ENCODE measurements at places on chromosomes 5 and 9.

- no peak for DNase-seq
- no peak overlapping the region for H3K27ac ChIP-seq
- no peak overlapping the region for H3K4me3 ChIP-seq
- no peaks in the 10 kb centered on the region for H3K36me3 ChIP-seq
- no peaks in the 10 kb centered on the region for H3K27me3 ChIP-seq
- no peaks in the 10 kb centered on the region for H3K4me1 ChIP-seq
These were observed 575.2 kb upstream of the WWC1 start for GRCh38 chr5:167716126-167716775.

DNA sequence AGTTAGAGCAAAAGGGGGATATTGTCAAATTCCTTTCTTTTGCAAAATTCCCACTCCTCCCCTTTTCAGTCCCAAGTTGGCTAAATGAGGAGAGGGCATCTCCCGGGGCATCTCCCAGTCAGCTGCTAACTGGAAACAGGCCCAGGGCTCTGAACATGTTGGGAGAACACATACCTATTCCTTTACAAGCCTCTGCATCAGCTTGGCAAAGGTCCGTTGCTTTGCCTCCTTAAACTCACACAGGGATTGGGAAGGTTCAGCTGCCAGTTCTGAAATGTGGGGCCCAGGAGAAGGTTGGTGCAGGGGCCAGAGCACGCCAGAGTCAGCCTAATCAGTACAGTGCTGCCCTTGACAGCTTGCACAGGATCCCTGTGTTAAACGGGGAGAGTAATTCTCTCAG, 11.0 kb upstream of the DMRT3 start:
- no peaks in the 10 kb centered on the region for H3K4me1 ChIP-seq
- no peak for DNase-seq
- H3K36me3 ChIP-seq = no peaks in the 10 kb centered on the region
- no peak overlapping the region for H3K27ac ChIP-seq
- peaks cover 28% of the 10 kb centered on the region for H3K27me3 ChIP-seq

DNA sequence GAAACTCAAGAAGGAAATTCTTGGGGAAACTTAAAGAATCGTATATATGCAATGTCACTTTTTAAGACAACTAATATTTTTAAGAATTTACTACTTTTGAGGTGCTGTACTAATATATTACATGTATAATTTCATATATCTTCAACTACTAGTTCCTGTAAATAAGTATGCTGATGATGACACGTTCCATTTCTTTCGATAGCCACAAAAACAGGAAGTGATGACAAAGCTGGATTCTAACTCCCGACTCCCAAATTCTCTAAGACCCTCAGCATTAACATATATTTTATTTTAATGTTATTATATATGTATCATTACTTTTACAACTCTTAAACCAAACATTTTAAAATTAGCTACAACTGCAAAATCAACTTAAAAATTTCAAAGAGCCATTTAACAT, 74.8 kb downstream of the STK32A start:
- H3K27ac ChIP-seq = peak overlapping the region; percentile 89
- no peaks in the 10 kb centered on the region for H3K27me3 ChIP-seq
- peaks cover 6% of the 10 kb centered on the region for H3K36me3 ChIP-seq
- no peak for DNase-seq

GRCh38 chr5:180206993-180207392, 2.0 kb downstream of the RASGEF1C start:
- no peak for DNase-seq
- peaks cover 13% of the 10 kb centered on the region for H3K4me1 ChIP-seq
- H3K36me3 ChIP-seq = peaks cover 10% of the 10 kb centered on the region
- H3K4me3 ChIP-seq = no peak overlapping the region

- H3K4me3 ChIP-seq = no peak overlapping the region
- no peak overlapping the region for H3K27ac ChIP-seq
- H3K36me3 ChIP-seq = no peaks in the 10 kb centered on the region
- H3K27me3 ChIP-seq = no peaks in the 10 kb centered on the region
- no peaks in the 10 kb centered on the region for H3K4me1 ChIP-seq
These were observed 142.6 kb upstream of the LMX1B start for GRCh38 chr9:126471084-126471624.

- no peaks in the 10 kb centered on the region for H3K36me3 ChIP-seq
- H3K27me3 ChIP-seq = peaks cover 21% of the 10 kb centered on the region
- H3K4me3 ChIP-seq = no peak overlapping the region
- H3K4me1 ChIP-seq = no peaks in the 10 kb centered on the region
- DNase-seq = no peak
These were observed 39.0 kb upstream of the IRX4 start for GRCh38 chr5:1921711-1922110.

DNA sequence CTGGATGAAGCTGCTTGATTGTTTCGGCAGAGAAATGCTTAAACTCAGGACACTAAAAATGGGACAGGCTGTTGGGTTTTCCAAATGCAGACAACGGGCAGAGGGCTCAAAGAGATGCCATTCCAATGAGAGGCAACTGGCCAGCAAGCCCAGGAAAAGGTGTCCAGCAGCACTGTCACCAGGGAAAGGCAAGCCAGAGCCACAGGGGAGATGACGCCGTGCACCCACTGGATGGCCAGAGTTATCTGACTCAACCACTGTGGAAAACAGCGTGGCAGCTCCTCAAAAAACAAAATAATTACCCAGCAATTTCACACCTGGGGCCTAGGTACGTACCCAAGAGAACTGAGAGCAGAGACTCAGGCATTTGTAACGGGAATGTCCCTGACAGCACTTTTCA, 48.4 kb upstream of the SIMC1 start:
- no peak overlapping the region for H3K27ac ChIP-seq
- peaks cover 45% of the 10 kb centered on the region for H3K27me3 ChIP-seq
- no peak overlapping the region for H3K4me3 ChIP-seq
- H3K36me3 ChIP-seq = no peaks in the 10 kb centered on the region
- no peaks in the 10 kb centered on the region for H3K4me1 ChIP-seq

DNA sequence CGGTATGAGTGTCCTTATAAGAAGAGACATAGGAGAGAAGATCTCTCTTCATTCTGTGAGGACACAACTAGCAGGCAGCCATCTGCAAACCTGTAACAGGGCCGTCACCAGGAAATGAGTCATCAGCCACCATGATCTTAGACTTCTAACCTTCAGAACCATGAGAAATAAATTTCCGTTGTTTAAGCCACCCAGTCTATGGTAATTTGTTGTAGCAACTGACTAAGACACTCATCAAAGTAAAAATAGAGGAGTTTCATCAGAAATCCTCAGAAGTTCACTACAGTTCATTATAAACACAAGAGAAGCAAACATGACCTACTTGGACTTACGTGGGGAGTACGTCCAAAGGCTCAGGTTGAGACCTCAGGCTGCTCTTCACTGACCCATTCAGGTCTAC, 357.7 kb downstream of the SEMA5A start:
- no peak overlapping the region for H3K27ac ChIP-seq
- no peaks in the 10 kb centered on the region for H3K36me3 ChIP-seq
- H3K4me1 ChIP-seq = no peaks in the 10 kb centered on the region
- no peaks in the 10 kb centered on the region for H3K27me3 ChIP-seq

DNA sequence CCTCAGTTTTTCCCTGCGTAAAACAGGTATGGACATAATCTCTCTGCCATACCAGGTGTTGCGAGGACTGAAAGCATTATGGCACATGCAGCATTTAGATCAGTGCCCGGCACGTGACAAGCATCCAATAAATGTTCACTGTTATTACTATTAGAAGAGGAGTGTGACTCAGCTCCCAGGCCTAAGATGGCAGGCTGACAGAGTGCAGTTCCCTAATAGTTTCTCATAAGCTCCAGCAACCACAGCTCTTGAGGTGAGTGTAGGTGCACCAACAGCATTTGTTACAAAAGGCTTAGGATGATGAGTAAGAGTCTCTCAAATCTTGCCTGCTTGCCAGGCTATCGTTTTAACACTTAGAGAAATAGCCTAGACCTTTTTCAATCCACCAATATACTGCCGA, 28.9 kb upstream of the GLIS3 start:
- H3K27ac ChIP-seq = no peak overlapping the region
- peaks cover 22% of the 10 kb centered on the region for H3K4me1 ChIP-seq
- DNase-seq = no peak
- H3K27me3 ChIP-seq = no peaks in the 10 kb centered on the region
- H3K4me3 ChIP-seq = no peak overlapping the region
- H3K36me3 ChIP-seq = peaks cover 5% of the 10 kb centered on the region

- no peak overlapping the region for H3K4me3 ChIP-seq
- DNase-seq = no peak
- no peaks in the 10 kb centered on the region for H3K4me1 ChIP-seq
- no peaks in the 10 kb centered on the region for H3K36me3 ChIP-seq
- H3K27me3 ChIP-seq = no peaks in the 10 kb centered on the region
These were observed 18.4 kb downstream of the ADAMTS16 start for GRCh38 chr5:5158472-5158895.

GRCh38 chr9:30197954-30198353, 2186.5 kb upstream of the ACO1 start:
- H3K27ac ChIP-seq = no peak overlapping the region
- no peak for DNase-seq
- H3K27me3 ChIP-seq = no peaks in the 10 kb centered on the region
- no peaks in the 10 kb centered on the region for H3K36me3 ChIP-seq

GRCh38 chr9:15142878-15143534, 164.0 kb downstream of the TTC39B start:
- no peak for DNase-seq
- no peaks in the 10 kb centered on the region for H3K4me1 ChIP-seq
- no peak overlapping the region for H3K27ac ChIP-seq
- H3K27me3 ChIP-seq = peaks cover 14% of the 10 kb centered on the region

- no peak overlapping the region for H3K4me3 ChIP-seq
- H3K36me3 ChIP-seq = peaks cover 54% of the 10 kb centered on the region
- H3K27me3 ChIP-seq = no peaks in the 10 kb centered on the region
- H3K27ac ChIP-seq = no peak overlapping the region
- no peak for DNase-seq
- peaks cover 26% of the 10 kb centered on the region for H3K4me1 ChIP-seq
These were observed 12.8 kb downstream of the EXOC3 start for GRCh38 chr5:455806-456205.

- no peak for DNase-seq
- H3K4me1 ChIP-seq = no peaks in the 10 kb centered on the region
- H3K27ac ChIP-seq = no peak overlapping the region
- no peak overlapping the region for H3K4me3 ChIP-seq
- H3K36me3 ChIP-seq = no peaks in the 10 kb centered on the region
- peaks cover 9% of the 10 kb centered on the region for H3K27me3 ChIP-seq
These were observed 20.2 kb upstream of the SPDL1 start for GRCh38 chr5:169563369-169563768.

GRCh38 chr5:58085800-58086199, 374.1 kb downstream of the PLK2 start:
- no peaks in the 10 kb centered on the region for H3K36me3 ChIP-seq
- H3K4me3 ChIP-seq = no peak overlapping the region
- peaks cover 37% of the 10 kb centered on the region for H3K4me1 ChIP-seq
- H3K27ac ChIP-seq = peak overlapping the region; percentile 75

DNA sequence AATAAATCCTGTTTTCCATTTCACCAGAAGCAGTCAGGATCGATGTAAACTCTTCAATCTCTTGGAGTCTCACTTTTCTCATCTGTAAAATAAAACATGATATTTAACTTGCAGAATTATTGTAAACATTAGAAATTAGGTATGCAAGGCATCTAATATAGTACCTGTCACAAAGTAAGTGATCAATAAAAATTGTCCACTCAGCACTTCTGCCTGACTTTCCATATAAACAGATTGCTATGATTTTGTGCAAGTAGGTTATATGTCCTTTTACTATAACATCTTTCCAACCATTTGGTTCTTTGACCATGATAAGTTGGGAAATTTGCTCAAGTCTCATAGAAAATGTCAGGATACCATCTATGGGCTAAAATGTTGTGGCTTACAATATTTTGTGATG, 148.8 kb upstream of the MTAP start:
- H3K4me3 ChIP-seq = no peak overlapping the region
- H3K27me3 ChIP-seq = no peaks in the 10 kb centered on the region
- no peak for DNase-seq
- H3K4me1 ChIP-seq = no peaks in the 10 kb centered on the region
- no peak overlapping the region for H3K27ac ChIP-seq

DNA sequence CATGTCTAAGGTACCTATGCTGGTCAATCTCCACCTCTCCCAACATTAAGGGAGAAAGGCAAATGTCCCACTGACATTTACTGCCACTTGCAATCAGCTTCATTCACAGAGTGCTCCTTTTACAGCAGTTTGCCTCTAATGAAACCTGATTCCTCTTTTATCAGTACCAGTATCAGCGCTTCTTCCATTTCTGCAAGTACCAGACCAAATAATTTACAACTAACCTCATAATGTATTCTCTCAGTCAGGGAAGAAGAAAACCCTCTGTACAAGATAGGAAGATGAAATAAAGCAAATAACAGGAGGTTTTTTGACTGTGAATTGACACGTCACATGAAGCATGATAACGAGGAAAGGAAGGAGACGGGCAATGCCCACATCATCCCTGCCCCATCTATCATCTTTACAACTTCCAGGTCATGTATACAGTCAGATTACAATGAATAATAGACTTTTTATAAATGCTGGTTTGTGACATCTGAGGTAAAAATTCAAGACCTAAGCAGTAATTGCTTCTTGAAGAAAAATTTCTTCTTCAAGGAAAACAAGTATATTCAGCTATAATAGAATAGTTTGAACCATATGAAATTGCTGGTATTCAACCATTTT, 21.9 kb downstream of the ABITRAM start:
- no peaks in the 10 kb centered on the region for H3K27me3 ChIP-seq
- no peak for DNase-seq
- H3K4me1 ChIP-seq = no peaks in the 10 kb centered on the region
- no peak overlapping the region for H3K4me3 ChIP-seq

All from Calu3 (cell line).